ENCODE measurements at places on chromosomes 6 and 20. TPM values are rescaled to one million over a fixed set of nuclear protein-coding genes. Genes with fewer than 3 reads are reported as not detected.

DNA sequence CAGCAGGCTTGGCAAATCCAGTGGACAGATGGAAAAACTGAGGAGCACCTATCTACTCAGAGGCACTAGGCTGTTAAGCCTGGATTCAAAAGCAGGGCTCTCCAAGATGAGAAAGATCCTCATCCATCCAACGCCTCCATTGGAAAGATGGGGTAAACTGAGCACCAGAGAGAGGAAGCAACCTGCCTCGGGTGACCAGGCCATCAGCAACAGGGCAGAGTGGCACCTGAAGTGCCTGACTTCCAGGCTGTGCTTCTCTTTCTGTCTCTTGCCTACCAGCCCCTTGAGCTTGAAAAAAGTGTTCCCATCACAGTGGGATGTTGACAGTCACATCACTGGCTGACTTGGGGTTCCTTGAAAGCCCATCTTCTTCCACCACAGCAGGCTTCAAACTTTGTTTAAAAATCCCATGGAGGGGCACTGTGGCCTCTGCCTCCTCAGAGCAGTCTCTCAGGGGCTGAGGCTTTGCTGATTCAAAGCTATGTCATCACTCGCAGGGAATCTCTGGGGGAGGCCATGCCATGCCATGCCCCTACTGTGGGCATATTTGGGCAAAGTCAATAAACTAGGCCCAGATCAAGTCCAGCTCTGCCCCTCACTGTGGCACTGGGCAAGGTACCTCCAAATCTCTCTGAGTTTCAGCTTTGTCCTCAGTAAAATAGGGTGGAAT is 44.8 kb upstream of the TGM2 start:
- DNase-seq = no peak

DNA sequence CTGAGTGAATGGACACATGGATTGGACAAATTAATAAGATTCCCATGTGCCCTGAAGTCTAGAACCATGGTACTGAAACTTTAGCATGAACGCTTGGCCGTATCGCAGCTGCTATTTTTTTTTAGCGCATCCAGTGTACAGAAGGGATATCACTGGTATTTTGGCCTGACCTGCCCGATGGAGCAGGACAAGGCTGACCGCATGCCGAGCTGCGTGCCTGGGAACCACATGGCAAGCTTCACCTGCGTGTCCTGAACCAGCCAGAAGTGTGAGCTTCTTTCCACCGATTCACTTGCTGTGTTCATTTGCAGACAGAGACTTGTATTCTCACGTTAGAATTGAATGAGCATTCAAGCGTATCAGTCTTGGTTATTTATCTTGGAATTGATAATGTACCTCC is 145.7 kb downstream of the CDH4 start:
- no peak for DNase-seq

DNA sequence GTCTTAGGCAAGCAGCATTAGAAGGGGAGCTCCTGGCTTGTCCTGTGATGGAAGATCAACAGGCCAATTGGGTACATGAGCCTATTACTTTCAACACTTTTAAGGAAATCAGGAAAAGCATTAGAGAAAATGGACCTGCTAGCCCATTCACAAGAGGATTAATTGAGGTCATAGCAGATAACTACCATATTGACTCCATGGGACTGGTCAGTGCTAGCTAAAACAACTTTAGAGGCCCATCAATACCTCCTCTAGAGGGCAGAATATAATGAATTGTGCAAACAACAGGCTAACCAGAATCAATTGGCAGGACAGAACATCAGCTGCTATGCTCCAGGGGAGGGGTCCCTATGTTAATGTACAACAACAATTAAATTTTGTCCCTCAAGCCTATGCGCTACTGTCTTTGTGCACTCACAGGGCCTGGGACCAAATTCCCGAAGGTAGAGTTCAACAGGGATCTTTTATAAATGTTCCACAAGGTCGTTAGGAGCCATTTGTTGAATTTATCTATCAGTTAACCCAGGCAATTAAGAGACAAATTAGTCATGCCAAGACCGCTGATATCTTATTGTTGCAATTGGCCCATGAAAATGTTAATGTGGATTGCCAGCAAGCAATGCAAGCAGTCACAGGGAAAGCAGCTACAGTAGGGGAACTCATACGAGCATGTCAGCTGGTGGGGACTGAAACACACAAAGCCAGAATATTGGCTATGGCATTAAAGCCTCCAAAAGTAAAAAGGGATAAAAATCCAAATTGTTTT is 106.6 kb upstream of the BTN3A2 start:
- DNase-seq = no peak

GRCh38 chr6:167568407-167569024 is 243.6 kb downstream of the TTLL2 start:
- DNase-seq = no peak

DNA sequence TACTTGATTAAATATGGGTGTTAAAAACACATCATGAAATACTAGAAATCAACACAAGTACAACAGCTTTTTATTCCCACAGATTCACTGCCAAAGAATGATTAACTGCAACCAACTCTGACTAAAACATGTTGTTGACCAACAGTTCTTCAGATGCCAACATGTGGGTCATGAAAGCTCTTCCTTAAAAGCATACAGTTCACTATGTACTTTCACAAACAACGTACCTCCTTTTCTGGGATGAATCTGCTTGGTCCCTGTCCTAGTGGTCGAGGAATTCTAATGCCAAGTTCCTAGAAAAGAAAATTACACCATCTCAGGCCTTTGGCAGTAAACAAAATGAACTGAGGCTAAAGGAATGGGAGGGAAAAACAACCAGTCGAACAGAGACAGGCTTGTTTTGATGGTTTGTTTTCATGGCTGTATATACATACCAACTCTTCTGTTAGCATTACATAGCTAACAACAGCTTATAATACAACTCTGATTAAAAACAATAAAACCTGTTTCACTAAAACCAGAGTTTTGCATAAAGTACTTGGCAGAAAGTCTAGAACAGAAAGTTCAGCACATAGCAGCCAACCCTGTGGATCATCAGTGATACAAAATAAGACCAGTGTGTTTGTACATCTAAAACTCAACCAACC is 92.5 kb downstream of the SESN1 start:
- DNase-seq = no peak

- no peak for DNase-seq
Observed at GRCh38 chr20:10653599-10654249, 20.1 kb downstream of the JAG1 start.

DNA sequence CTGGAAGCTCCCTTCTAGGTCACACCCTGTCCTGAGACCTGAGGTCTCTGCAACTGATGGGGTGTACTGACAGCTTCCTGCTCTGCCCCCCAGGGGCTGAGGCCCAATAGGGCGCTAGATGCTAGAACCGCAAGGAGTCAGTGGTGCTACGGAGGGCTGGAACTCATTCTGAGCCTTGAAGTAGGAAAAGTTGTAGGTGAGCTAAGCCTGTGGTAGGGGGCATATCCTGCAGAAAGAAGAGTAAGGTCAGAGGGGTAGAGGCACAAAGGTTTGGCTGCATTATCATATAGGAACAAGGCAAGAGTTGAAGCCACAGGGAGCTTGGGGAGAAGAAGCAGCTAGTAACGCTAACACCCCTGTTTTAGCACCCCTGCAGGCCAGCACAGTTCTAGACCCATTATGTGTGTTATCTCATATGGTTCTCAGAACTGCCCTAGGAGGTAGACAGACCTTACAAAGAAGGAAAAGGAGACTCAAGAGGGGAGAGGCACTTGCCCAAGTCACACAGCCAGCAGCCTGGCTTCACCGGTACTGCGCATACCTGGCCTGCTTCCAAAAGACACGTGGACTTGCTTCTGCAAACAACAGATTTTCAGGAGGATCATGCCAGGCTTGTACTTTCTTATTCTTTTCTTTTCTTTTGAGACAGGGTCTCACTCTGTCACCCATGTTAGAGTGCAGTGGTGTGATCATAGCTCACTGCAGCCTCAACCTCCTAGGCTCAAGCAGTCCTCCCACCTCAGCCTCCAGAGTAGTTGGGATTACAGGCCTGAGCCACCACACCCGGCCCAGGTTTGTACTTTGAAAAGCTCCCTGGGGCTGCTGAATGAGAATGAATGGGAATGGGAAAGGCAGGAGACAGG is 156.1 kb downstream of the MRPL14 start:
- peak; percentile 76 for DNase-seq

- DNase-seq = no peak
Observed at GRCh38 chr6:35296931-35297600, 552 bp upstream of the DEF6 start.

The EZR gene
- total RNA-seq = 57.0 TPM

GRCh38 chr20:32441638-32442037 is 83.5 kb downstream of the ASXL1 start:
- no peak for DNase-seq

- DNase-seq = no peak
Observed at GRCh38 chr20:23212011-23212410, 125.9 kb upstream of the CD93 start.

DNA sequence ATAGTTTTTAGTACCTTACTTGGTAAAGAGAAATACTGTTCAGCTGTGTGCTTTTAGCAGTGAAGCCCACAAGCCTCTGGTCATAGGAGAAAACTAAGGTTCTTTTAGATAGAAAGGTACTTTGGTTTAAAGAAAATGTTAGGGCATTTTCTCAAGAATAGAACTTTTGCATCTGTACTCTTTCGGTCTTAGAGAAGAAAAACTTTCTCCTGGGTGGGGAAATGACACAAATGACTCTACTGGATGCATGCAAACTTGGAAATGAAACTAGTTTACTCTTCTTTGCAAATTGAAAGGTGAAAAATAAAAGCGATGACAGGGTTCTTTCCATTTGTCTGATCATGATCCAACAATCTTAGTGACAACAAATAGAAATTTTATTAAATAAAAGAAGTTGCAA is 2.1 kb upstream of the TMEM217 start:
- DNase-seq = no peak

GRCh38 chr6:160926281-160927276 is 65.0 kb upstream of the MAP3K4 start:
- no peak for DNase-seq

GRCh38 chr6:154161689-154162088 is 122.6 kb downstream of the OPRM1 start:
- no peak for DNase-seq

The GATA5 gene
- 0.48 TPM for total RNA-seq

GRCh38 chr6:109236115-109237076 is 141.1 kb downstream of the CEP57L1 start:
- no peak for DNase-seq

The GTSF1L gene
- not detected for total RNA-seq

GRCh38 chr6:63897459-63897858 is 261.9 kb downstream of the PHF3 start:
- DNase-seq = no peak

DNA sequence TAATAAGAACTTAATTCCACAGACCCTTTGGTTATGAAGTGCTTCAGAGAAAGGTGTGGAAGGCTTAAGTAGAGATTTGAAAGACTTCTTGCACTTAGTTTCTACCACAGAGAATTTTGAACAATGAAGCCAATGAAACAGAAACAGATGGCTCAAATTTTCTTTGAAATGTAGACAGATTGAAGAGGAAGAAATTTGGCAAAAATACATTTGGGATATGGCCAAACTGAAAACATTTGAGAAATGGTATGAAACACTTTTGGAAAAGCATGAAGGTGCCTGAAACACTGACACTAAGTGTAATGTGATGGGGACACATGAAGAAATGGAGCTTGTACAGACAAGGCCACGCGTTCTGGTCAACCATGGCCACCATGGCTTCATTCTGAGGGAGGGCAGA is 272.4 kb upstream of the EXOC2 start:
- no peak for DNase-seq

DNA sequence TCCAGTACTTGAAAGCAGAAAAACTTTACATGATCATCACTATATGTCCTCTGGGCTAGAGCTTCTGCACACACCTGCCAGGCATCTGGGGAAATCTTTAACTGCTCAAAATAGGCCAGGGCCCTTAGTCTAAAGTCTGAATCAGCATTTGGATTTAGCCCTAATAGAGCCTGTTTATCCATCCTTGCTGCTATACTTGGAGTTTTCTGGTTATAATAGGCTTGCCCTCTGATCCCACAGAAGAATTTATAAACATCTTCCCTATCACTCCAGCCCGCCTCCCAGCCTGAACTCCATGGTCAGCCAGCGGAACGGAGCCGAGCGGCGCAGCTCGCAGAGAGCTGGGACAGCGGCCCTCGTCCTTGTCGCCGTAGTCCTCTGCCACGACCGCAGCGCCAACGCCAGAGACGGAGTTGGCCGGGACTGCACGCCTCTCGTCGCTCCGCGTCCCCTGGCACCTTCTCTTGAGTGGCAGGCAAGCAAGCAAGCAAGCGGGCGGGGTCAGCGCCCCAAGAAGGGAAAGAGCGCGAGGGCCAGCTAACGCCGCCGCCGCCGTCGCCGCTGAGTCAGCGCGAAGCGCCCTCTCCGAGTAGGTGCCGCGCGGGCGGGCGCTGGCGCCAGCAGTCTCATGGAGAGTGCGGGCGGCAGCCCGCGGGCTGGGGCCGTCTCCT is 25.4 kb upstream of the ASIP start:
- DNase-seq = peak; percentile 80

The MCCD1 gene
- total RNA-seq = not detected

The PROKR2 gene
- total RNA-seq = not detected

- no peak for DNase-seq
Observed at GRCh38 chr6:27608916-27609883, 136.3 kb upstream of the ZNF184 start.

GRCh38 chr6:84220809-84221409 is 6.5 kb downstream of the CEP162 start:
- no peak for DNase-seq

GRCh38 chr6:160221918-160222317 is 36.7 kb downstream of the SLC22A2 start:
- no peak for DNase-seq

DNA sequence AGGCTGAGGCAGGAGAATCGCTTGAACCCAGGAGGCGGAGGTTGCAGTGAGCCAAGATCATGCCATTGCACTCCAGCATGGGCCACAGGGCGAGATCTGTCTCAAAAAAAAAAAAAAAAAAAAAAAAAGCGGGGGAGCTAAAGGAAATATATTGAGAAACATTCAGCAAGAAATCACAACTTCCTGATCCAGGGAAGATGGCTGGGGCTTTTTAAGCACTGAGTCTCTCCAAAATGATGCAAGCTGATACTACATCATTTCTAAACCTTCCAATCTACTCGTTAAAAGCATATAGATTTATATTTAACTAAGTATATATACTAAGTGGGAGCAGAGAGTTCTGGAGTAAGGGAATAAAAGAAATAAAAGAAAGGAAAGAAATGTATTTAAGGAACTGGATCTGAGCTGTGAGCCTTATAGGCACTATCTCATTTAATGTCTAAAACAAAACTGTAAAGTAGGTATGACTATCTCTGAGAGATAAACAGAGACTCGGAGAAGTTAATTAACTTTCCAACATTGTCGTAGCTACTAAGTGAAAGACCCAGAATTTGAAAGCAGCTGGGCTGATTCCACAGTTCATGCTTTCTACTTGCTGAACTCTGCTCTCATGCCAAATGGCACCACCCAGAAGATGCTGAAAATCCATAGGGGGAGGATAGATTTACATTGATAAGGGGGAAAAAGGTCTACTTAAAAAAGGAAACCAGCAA is 215.0 kb upstream of the MARCKS start:
- DNase-seq = no peak

- DNase-seq = no peak
Observed at GRCh38 chr20:428658-429200, 20.6 kb downstream of the RBCK1 start.

DNA sequence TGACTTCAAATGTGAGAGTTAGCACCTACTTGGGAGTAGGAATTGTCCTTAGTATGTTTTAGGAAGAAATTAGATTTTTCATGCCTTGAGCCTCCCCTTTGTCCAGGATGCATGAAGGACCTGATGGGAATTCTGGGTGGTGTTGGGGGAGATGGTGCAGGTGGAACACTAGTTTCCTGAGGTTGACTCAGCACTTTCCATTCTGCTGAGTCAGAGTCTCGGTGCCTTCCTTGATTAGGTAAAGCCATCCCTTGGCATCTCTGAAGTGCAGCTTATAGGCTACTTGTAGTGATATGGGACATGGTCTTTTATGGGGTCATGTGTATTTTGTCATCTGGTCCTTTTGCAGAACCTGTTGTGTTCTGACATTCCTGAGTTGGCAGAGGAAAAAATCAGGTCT is 105.3 kb downstream of the PHACTR3 start:
- no peak for DNase-seq
